ENCODE measurements at places on chromosomes 3 and 15.

- DNase-seq = no peak
Measured at GRCh38 chr15:91534235-91534634, 319.3 kb upstream of the SLCO3A1 start.

DNA sequence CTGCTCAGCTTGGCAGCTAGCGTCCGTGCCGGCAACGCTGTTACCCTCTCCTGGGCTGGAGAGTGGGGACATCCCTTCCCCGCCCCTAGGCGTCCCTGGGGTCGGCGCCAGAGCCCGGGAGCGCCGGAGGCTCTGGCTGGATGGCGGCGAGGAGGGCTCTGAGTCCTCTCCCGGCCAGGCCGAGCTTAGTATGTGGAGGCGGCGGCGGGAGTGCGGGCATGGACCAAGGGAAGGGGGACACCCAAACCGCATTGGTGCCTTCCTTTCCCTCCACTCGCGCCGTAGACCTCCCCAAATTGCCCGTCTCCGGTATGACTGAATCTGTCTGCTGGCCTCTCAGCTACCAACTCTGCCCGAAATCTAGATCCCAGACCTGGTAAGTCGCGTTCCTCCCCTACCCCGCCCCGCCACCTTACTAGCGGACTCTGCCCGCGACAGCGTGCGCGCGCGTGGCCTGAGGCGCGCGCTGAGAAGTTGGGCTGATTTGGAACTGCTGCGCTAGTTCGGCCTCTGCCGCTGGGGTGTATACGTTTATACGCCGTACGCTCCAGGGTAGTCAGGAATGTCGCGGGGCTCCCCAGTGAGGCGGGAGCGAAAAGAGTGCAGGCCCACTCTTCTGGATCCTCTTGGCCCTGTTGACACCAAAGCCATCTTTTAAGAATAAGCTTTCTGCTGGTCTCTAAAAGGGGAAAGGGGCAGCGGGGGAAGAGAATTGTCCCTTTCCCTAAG lies 12.2 kb downstream of the ZIC1 start:
- no peak for DNase-seq

- DNase-seq = peak; percentile 87
Measured at GRCh38 chr3:132549890-132550578, 47.0 kb upstream of the ACKR4 start.

DNA sequence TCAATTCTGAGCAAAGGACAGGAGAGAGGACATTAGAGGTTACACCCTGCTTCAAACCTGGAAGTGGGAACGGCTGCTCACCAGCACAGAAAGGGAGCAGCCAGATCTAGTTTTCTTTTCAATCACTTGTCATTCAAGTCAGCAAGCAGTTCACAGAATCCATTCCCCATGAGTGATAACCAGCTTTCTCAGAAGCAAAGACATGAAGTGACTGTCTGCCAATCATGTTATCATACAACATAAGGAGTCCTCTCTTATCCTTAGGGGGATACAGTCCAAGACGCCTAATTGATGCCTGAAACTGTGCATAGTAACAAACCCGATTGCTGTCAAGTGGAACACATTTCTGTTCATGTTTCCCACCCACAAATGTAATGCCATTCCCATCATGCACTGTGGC lies 54.7 kb downstream of the FAM98B start:
- DNase-seq = no peak

- no peak for DNase-seq
Measured at GRCh38 chr15:26872206-26872605, 5.3 kb downstream of the GABRA5 start.

DNA sequence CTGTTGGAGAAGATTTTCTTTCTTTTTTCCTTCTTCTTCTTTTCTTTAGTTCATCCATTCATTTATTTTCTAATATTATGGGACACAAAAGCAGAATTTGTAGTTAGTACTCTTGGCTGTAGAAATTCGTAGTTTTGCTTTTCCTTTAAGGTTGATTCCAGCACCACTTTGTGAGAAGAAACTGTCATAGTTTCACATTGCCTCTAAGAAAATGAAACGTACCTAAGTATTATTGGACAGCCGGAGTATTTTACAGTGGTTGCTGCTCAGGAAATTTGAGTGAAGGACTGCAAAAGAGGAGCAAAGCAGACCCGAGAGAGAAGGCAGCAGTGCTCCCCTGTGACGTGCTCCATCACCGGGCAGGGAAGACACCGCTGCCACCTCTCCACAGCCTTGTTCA lies 48.1 kb downstream of the PLCL2 start:
- no peak for DNase-seq

- no peak for DNase-seq
Measured at GRCh38 chr3:194101592-194102432, 34.1 kb upstream of the HES1 start.

DNA sequence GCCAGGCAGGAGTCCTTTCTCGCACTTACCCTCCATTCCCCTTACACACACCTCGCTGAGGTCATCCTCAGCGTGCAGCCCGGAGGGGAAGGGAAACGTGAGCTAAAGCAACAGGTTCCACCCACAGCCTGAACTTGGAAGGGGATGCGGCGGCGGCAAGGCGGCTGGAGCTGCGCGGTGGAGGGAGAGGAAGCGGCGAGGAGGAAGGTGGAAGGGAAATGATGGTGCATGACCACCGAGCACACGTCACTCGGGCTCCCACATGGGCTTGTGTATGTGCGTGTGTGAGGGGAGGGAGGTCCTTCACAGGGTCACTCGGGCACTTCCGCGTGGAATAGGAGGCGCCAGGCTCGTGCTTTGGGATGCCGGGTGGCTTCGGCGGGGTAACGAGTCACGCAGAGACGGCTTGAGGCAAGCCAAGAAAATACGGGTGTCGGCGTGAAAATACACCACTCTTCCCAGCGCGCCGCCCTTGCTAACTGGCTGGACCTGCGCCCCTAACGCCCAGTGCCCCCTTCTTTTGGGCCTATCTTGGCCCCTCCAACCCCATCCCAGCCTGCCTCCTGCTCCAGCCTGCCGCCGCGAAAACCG lies 225.5 kb upstream of the IL12A start:
- peak; percentile 85 for DNase-seq

DNA sequence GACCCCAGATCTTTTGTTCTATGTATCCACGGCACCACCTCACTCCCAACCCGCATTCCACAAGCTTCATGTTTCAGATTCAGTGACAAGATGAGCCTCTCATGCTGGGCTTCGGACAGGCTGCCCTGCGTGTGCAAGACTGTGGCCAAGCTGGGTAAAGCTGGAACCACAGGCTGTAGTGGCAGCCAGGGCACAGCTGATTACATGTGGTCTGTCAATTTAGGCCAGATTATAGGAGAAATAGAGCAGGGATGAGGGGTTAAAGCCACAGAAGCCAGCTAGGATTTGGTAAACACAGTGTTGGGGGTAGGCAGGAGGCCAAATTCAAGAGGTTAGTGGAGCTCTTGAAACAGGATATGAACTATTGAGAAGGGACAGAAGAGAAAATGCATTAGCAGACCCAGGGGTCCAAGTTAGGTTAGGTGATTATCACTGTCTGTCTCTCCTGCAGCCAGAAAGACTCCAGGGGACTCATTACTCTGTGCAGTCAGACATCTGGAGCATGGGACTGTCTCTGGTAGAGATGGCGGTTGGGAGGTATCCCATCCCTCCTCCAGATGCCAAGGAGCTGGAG lies 12.9 kb downstream of the SNAPC5 start:
- DNase-seq = no peak

DNA sequence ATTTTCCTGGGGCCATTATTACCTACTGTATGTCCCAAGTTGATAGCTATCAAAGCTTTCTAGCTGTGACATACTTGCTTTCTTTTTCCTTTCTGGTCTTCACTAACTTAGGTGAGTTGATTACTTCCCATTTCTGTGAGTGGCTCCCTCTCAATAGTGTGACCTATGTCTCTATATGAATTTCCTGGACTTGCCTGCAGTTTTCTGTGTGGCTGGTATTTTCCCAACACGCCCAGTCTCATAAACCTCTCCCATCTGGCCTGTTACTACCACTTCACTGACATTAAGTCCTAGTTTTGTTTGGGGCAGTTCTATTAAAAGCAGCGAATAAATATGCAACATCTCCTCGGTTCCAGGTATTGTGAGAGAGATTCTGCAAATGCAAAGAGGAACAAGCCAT lies 671.2 kb downstream of the SI start:
- no peak for DNase-seq

DNA sequence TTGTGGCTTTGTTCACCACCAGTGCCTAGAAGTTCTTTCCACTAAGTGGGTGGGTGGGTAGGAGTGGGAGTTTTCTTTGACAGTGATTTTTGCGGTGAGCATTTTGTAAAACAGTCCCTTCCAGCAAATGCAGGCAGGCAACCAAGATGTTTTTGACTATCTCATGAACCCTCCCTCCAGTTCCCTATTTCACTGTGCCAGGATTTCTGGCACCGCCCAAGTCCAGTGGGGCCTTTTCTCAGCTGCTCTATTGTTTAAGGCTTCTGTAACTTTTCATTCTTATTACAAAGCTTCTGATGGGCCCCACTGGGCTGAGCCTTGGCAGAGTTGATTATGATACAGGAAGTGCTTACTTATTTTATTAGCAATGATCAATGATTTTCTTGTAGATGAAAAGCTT lies 236.0 kb downstream of the EDEM1 start:
- no peak for DNase-seq

DNA sequence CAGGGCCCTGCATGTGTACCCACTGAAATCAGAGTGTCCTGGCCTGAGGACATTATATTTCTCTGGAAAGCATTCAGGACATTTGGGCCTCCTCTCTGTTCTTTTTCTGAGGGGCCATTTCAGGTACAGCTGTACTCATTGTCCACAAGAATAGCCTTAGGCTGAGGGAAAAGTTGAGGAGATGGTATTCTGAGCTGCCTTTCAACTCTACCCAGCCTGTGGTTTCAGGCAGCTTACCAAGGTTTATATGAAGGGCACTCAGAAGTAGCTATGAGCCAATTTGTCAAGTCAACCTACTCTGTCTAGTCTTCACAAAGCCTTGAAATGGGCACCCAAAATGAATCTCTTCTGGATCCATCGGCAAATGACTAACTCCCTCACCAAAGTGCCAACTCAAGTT lies 9.4 kb downstream of the ATP13A4 start:
- DNase-seq = no peak

- DNase-seq = peak; percentile 36
Measured at GRCh38 chr3:197171481-197172067, 126.8 kb downstream of the DLG1 start.

DNA sequence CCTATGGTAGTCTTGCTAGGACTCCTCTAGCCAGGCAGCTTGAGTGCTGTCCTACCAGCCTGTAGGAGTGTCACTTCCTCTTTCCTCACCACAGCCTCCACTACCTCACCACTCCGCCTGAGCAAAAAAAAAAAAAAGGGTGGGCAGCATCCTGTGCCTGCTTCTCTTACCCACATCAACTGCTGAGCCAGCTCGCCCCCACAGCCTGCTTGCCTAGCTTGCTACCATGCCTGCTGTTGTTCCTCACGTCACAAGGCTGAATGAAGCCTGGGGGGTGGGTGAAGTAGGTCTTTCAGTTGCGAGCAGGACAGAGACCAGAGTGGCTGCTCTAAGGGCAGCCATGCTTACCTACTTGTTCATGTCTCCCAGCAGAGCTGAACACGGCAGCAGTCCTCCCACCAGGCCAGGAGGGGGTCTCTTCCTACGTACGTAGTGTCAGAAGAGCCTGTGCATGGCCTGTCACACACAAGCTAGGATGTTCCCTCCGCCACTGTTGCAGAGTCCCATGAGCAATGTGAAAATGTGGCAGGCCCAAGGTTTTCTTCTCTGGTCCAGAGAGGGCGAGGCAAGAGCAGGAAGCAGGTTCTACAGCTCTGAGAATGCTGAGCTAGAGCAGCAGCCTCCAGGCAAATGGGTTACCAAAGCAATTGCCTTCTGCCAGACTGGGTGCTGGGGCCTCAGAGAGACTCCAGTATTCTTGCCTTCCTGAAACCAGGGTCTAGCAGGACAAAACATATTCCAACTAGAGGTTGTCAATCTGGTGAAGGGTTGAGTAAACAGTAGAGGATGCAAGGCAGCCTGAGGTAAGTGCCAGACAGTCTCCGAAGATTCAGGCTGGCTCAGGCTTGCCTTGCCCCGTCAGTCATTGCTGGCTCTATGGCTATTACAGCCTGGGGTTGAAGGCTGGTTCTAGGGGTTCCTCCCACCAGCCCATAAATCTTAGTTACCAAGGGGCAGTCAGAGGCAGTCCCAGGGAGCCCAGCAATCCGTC lies 8.1 kb downstream of the PPM1M start:
- DNase-seq = no peak

DNA sequence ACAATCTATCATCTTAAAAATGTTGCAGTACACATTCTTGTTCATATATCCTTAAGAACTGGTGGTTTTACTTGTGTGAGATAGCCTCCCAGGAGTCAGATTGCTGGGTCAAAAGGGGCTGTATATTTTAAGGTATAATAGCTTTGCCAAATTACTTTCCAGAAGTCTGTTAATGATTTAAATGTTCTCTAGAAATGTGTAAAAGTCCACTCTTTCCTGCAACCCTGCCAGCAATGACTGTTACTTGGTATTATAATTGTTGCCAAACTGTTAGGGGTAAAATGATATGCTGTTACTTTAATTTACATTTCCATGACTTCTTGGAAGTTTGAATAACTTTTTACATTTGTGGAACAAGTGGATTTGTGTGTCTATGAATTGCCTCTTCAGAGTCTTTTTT lies 170.8 kb downstream of the SLC9A9 start:
- DNase-seq = no peak

GRCh38 chr3:109743981-109744380 lies 406.6 kb upstream of the DPPA4 start:
- DNase-seq = no peak

- DNase-seq = no peak
Measured at GRCh38 chr15:32729700-32730395, 12.0 kb downstream of the GREM1 start.

- DNase-seq = peak; percentile 65
Measured at GRCh38 chr3:47347217-47347801, 33.5 kb upstream of the PTPN23 start.

DNA sequence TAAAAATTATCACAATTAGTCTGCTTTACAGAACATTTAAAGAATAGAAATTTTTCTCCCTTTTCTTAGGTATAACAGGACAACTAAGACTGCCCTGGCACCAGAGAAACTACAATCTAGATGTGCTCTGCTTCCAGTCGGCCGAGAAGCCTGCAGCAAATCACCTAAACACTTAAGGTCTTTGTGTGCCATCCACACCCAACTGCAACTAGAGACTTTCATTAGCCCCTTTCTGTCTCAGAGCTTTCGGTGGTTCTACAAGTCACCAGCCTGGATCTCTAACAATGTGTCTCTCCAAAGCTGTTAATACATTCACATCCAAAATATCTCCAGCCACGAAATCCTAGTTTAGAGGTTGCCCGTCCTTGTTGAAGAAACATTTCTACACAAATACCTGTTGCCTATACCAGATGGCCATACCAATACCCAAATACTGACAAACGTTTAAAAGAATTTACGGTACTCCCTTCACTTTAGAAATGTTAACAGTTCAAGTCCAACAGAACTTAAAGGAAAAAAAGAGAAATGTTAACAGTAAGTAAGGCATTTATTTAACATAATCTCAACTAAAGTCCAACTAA lies 6.7 kb downstream of the PRC1 start:
- no peak for DNase-seq

GRCh38 chr3:64627471-64628321 lies 60.1 kb downstream of the ADAMTS9 start:
- peak; percentile 20 for DNase-seq

All from fibroblast of mammary gland (primary cell).